H54 (cell line): ENCODE measurements at places on chromosomes 3 and 15.

GRCh38 chr3:126129398-126129891, 45.5 kb upstream of the SLC41A3 start:
- peak; percentile 75 for DNase-seq

- DNase-seq, result no peak
Observed at GRCh38 chr3:54533856-54534255, 394.0 kb downstream of the LRTM1 start.

- no peak for DNase-seq
Observed at GRCh38 chr3:24810881-24811280, 316.2 kb upstream of the THRB start.

DNA sequence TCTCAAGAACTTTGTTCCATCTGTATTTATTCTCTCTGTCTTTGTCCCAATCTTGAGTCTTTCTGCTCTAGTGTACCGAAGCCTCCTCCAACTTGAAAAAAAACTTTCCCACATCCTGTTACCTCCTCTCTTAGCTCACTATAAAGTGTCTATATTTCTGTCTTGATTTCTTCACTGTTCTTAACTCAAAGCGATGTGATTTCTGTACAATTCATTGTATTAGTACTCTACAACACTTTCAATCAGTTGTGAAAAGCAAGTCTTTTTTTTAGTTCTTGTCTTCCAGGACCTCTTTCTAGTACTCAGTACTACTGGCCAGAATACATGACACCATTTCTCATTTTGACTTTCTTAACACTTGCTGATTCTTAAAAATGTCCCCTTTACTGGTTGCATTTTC, 353.5 kb upstream of the SATB1 start:
- no peak for DNase-seq

GRCh38 chr3:184386047-184386806, 6.4 kb downstream of the CHRD start:
- no peak for DNase-seq

GRCh38 chr3:197248341-197248740, 50.1 kb downstream of the DLG1 start:
- DNase-seq, result no peak

GRCh38 chr15:40340038-40340739, 550 bp downstream of the CCDC9B start:
- no peak for DNase-seq

DNA sequence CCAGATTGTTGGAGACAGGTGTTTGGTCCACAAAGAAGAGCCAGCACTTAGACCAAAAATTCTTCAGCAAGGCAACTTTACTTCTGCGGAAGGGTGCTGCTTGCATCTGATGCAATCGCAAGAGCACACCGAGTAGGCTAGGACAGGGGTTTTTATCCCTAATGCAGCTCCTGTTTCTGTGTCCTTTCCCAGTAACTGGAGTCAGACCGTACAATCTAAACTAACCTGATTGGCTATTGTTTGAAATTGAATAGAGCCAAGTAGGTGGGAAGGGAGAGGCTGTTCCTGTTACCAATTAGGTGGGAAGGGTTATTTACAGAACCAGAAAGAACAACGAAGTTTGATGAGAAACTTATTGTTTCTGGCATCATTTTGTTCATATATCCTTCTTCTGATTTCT, 77.6 kb downstream of the CHCHD4 start:
- no peak for DNase-seq

DNA sequence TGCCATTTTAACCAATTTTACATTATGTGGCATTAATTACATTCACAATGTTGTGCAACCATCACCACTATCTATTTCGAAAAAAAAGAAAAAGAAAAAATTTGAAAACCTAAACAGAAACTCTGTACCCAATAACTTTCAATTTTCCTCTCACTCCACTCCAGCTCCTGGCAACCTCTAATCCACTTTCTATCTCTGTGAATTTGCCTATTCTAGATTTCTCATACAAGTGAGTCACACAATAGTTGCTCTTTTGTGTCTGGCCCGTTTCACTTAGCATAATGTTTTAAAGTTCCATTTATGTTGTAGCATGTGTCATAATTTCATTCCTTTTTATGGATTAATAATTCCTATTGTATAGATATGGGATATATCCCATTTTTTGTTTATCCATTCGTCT, 53.3 kb upstream of the TBC1D5 start:
- DNase-seq, result no peak

- no peak for DNase-seq
Observed at GRCh38 chr15:42914728-42915497, 5.7 kb downstream of the TTBK2 start.

- no peak for DNase-seq
Observed at GRCh38 chr15:72345806-72346205, 25.8 kb upstream of the CELF6 start.

DNA sequence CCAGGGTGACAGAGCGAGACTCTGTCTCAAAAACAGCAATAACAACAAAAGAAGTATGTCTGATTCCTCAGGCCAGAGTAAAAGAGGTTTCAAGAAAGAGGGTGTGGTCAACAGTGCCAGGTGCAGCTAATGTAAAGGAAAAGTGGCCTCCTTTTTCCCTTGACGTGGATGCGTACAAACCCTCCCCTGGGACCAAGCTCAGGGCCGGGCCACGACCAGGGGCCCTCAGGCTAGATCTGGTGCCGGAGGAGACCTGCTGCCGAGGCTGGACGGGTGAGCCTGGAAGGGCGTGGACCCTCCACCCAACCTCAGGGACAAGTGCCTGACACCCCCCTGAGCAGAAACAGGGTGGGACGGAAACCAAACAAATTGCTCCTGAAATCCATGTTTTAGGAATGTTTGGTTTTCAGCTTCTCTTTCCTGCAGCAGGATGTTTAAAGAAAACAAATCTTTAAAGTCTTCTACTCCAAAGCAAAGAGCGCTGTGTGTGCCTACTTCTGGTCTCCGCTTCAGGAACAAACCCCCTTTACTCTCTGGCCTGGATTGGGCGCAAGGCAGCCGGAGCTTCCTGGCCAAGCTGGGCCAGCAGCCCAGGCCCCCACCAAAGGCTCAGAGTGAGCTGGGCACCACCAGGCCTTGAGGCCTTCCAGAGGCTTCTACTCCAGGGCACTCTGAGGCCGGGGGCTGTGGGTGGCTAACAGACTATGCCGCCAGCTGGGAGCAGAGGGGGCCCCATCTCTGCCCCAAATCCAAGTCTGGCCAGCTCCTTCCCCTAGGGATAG, 21.4 kb downstream of the ZDHHC19 start:
- DNase-seq, result no peak
